ENCODE measurements at places on chromosomes 2 and 18.

DNA sequence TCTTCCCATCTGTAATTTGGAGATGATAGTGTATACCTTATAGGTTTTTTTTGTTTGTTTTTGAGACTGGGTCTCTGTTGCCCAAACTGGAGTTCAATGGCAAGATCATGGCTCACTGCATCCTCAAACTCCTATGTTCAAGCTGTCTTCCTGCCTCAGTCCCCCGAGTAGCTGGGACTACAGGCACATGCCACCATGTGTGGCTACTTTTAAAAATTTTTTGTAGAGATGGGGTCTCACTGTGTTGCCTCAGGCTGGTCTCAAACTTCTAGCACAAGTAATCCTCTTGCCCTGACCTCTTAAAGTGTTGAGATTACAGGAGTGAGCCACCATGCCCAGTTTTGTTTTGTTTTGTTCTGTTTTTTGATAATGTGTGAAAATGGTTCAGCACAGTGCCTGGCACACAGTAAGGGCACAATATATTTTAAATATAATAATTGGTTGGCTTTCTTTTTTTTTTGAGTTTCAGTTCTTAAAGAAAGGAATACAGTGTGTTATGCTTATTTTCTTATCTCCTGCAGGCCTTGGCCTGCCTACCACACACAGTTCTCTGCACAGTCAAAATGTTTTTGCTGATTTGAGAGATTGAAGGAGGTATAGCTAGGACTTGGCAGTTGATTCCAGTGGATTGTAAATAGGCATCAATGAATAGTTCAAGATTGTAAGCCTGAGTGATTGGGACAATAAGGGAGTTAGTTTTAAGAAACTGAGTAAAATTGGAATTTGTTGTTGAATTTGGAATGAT lies 6.1 kb downstream of the ACTR3 start:
- no peak for DNase-seq

GRCh38 chr18:2644535-2644934 lies 11.0 kb upstream of the SMCHD1 start:
- no peak for DNase-seq

- no peak for DNase-seq
These were observed 119.3 kb upstream of the SMAD2 start for GRCh38 chr18:48049757-48050156.

- DNase-seq, result no peak
These were observed 20.8 kb downstream of the MSH6 start for GRCh38 chr2:47803770-47804169.

DNA sequence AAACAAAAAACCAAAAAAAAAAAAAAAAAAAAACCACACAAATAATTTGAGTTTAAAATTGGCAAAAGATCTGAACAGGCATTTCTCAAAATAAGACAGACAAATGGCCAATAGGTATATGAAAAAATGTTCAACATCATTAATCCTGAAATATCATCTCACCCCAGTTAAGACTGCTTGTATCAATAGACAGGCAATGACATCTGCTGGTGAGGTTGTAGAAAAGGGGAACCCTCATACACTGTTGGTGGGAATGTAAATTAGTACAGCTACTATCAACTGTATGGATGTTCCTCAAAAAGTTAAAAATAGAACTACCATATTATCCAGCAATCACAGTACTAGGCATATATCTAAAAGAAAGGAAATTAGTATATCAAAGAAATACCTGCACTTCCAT lies 523.1 kb downstream of the XIRP2 start:
- DNase-seq, result no peak
